CD4-positive, alpha-beta T cell treated with Interleukin-2 at 100 ng/mL for 4 hours (primary cell): ENCODE measurements at places on chromosomes 1 and 21.

DNA sequence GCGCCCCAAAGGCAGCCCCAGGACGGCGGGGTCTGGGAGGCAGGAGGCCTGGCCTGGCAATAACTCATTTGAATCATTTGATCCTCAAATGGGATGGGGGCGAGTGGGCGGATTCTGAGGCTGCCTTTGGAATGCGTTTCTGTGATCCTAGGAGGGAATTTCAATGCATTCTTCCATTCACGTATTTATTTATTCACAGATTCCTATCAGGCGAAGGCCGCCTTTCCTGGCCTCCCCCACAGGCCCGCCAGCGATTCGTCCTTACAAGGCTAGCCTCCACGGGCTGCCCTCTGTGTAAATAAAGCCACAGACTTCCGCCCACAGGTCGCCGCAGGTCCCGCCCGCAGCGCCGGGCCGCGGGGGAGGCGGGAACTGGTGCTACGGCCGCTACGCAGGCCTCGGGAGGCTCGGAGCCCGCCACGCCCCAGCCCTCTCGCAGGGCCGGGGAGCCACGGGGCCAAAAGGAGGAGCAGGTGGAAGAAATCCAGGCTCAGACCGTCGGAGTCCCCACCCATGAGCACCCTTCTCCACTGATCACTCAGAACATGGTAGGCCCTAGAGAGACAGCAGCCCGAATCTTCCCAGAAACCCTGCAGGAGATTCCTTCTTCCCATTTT is 31.3 kb upstream of the JUN start:
- DNase-seq: peak; percentile 51

DNA sequence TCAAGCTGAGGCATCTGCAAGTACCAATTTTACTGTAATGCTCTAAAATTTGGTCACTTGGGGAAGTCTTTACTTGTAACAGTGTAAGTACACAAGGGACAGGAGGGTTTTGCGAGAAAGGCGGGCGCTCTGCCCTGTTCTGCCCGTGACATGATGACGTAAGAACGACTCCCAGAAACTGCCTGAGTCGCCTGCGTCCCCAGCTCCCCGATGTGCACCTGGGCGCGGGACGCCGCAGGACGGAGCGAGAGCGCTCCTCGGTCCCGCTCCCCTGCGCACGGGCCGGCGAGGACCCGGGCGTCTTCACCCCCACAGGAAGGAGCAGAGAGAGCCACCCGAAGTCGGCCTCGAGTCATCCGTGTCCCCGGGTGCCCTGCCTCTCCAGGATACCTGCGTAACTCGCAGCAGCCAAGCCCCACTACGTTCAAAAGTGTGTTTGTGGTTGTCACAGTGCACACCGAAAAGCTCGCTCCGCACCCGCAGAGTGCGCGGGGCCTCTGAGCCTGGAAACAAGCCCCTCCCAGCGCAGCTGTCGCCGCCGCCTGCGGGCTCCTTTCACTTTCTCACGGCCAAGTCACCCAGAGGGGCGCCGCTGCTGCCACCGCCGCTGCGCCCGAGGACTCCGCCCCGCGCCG is 3.3 kb upstream of the ZBTB18 start:
- DNase-seq: peak; percentile 69

GRCh38 chr21:42508371-42508770 is 5.3 kb upstream of the SLC37A1 start:
- DNase-seq: no peak

GRCh38 chr1:186112280-186112679 is 262.8 kb downstream of the TPR start:
- no peak for DNase-seq

GRCh38 chr1:78153092-78153736 is 107.4 kb downstream of the GIPC2 start:
- DNase-seq: no peak

DNA sequence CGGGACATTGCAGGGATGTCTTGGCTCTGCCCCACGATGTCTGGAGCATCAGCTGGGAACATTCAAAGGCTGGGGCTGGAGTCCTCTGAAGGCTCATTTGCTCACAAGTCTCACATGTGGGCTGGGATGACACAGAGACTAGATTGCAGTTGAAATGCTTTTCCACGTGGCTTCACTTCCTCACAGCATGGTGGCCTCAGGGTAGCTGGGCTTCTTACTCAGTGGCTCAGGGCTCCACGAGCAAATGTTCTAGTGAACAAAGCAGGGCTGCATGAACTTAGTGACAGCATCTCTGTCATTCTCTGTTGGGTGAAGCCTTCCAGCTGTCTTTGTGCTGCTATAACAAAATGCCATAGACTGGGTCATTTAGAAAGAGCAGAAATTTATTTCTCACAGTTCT is 247.0 kb upstream of the POU3F1 start:
- no peak for DNase-seq

GRCh38 chr1:233904633-233905415 is at the start of gene SLC35F3:
Gene SLC35F3 (plus strand): TSS chr1:233904676.
- DNase-seq: no peak

GRCh38 chr1:81007024-81007423 is 793.7 kb upstream of the ADGRL2 start:
- DNase-seq: no peak

DNA sequence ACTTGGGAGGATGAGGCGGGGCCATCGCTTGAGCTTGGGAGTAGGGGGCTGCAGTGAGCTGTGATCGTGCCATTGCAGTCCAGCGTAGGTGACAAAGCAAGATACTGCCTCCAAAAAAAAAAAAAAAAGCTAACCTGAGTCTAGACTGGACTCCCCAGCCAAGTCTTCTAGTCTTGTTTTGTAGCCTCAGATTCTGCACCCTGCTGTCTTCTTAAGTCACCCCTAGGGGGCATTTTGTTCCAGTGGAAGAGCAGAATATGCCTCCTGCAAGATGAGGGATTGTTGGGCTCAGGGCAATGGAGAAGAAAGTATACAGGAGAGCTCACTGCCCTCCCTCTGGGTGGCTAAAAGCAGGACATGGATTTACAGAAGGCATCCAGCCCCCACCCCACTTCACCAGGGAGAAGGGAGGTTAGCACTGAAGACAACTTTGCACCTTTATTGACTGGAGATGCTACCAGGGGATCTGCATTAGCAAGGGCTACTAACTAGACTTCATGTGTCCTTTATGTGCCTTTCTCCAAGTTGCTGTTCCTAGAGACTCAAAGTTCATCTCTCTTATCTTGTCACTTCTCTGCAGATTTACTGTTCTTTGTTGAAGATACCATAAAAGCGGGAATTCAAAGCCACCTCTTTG is 15.3 kb upstream of the RNF187 start:
- DNase-seq: peak; percentile 57

DNA sequence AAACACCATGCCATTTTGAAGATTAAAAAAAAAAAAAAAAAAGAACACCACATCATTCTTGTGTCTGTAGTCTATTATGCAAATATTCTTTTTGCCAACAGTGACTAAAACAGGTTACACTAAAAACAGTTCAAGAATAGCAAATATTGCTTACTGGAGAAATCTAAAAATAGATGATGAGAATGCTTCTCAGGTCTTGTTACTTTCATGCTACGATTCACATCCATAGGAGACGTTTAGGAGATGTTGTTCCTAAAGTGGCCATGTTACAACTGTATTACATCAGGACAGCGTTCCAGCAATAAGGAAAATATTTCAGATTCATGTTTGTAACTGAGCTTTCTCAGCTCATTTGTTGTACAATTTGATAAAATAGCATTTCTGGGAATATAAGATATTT is 32.3 kb downstream of the RAB3GAP2 start:
- DNase-seq: no peak

DNA sequence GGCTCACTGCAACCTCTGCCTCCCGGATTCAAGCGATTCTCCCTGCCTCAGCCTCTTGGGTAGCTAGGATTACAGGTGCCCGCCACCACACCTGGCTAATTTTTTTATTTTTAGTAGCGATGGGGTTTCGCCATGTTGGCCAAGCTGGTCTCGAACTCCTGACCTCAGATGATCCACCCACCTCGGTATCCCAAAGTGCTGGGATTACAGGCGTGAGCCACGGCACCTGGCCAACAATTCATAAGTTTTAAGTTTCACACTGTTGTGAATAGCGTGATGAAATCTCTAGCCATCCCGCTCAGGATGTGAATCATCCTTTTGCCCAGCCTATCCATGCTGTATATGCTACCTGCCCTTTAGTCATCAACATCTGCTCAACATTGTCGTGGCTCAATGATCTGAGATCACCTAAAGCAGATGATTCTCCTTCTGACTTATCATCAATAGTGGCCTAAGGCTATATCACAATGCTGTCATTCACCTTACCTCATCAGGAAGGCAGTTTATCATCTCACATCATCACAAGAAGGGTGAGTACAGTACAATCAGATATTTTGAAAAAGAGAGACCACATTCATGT is 2.6 kb downstream of the PFDN2 start:
- DNase-seq: peak; percentile 53

GRCh38 chr1:67683766-67684525 is 1.1 kb upstream of the GADD45A start:
- DNase-seq: peak; percentile 20

DNA sequence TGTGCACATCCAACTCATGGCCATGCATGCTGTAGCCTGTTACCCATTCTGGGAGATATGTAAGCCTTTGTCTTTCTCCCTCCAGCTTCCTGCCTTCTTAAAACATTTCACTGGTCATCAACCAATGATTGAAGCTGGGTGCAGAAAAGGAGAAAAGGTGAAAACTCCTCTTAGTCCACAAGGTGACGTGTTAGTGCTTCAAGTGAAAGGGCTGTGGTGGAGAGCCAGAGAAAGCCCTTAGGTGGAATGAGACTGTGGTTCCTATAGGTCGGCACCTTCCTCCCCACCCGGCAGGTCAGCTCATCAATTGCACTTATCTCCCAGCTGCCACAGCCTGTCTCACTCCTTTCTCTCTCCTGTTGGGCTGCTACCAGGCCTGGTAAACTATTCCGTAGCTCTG is 30.4 kb downstream of the ERG start:
- DNase-seq: no peak

DNA sequence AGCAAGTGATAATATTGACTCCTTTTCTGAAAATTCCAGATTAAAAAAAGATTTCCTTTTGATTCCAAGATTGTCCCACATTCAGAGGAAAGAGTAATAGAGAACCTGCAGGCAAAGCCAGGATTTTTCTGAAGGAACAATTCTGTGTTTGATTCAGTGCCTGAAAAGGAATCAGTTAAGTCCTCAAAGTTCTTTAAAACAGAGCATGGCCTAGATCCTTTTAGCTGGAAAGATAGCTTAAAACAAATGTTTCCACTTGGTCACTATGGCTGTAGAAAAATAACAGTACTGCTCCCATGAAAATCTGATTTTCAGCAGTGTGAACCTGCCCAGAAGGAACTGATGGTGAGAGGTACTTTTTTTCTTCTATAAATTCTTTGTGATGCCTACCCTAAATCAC is 41.8 kb downstream of the HS2ST1 start:
- no peak for DNase-seq

- no peak for DNase-seq
These were observed 69.1 kb upstream of the TEKT2 start for GRCh38 chr1:36014722-36015220.

DNA sequence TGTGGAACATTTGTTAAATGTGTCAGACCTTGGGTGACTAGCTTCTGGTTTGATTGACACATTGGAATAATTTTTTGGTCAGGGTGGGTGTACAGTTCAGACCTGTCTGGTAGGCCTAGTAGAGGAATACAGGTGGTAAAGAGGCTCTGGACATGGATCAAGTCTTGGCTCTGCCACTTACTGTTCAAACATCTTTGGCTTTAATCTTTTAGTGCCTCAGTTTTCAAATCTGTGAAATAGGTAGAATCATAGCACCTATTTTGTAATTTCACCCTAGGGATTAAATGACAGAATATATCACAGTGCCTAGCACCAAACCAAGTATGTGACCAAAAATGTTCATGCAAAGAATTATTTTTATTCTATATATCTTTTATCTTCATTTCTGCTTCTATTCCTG is 340.4 kb downstream of the RPS6KC1 start:
- DNase-seq: no peak

- DNase-seq: no peak
These were observed 1.6 kb upstream of the S1PR1 start for GRCh38 chr1:101235216-101235695.

DNA sequence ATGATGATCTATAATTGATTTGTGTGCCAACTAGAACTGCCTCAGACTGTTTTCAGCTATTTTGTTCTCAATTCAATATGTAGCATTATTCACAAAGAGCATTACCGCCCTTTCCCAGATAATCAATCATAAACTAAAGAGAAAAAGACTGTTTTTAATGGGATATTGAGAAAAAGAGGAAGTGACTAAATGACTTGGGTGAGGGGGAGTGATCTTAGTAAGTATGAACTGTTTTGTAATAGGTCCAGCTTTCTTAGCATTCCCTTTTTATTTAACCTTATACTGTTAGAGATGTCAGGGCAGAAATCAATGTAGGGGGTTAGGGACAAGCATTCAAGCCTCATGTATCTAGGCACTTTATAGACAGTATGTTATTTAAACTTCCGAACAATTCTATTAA is 157.8 kb upstream of the DPYD start:
- DNase-seq: no peak

DNA sequence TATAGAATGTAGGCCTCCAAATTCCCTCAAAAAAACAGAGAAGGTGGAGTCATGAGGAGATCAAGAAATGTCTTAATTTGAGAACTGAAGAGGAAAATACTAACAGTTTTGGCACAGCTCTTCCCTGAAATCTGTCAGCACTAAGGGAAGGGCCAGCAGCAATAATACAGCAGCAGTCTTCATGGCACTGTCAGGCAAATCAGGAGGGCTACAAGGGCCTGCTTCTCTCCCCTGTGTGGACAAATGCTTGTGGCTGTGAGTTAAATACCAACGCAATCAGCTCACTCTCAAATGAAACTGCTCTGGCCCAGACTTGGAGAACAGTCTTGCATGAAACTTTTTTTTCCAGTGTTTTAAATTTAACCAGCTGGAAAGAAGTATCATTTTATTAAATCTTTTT is 20.5 kb upstream of the CNN3 start:
- no peak for DNase-seq

GRCh38 chr21:45910548-45911221 is 70.9 kb upstream of the COL6A1 start:
- no peak for DNase-seq

DNA sequence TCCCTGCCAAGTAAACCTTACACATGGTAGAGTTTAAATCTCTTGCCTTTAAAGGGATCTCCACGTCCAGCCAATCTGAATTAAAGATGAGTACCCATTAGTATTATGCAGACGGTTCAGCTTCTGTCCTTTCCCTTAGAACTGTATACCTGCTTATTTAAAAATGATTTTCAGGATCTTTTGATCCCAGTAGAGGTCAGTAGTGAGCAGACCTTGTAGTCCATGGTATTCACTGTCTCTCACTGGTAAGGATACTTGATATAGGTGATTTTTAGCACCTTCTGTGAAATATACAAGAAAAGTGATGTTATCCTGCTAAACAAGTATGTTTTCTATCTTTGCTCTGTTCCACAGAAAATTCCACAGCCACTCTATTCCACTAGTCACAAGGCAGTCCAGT is 1211.6 kb upstream of the ADGRL4 start:
- no peak for DNase-seq

GRCh38 chr1:113931451-113931851 is 2.3 kb downstream of the HIPK1 start:
- peak; percentile 71 for DNase-seq

GRCh38 chr1:28482138-28482537 is 23.7 kb upstream of the RCC1 start:
- DNase-seq: no peak
